Activated CD4-positive, CD25-positive, alpha-beta regulatory T cell (primary cell): ENCODE measurements at places on chromosomes 3 and 15.

DNA sequence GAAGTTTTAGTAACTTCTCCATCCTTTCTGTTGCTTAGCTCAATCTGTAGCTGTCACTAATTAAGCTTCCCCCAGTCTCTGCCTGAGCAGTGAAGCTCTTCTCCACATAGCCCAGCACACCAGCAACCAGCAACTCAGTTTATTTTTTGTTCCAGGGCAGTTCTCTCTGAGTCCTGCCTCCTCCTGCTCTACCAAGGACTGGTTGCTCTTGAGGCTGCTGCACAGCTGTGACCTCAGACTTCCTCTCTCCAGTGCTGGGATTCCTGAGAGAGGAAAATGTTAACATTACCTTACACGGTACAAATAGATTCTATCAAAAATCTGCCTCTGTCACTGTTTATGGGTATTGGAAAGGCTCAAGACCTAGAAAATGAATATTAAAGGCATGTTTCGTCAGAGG lies 294.7 kb downstream of the OXSM start:
- no peak for DNase-seq

- no peak for DNase-seq
Observed at GRCh38 chr15:57795261-57795660, 88.7 kb downstream of the POLR2M start.

DNA sequence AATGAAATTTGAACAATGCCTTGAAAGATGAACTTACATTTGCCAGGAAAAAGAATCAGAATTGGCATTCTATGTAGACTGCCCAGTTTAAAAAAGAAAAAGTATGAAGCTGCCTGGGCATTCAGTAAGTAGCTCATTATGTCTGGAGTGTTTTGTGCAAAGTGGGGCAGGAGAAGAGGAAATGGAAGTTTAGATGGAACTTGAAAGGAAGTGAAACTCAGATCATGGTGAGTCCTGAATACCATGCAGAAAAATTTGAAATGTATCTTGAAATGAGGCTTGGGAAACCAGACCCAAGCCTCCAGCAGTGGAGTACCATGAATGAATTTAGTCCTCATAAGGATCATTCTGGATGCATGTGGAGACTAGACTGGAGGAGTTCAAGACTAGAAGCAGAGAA lies 4.8 kb upstream of the MORC1 start:
- no peak for DNase-seq

DNA sequence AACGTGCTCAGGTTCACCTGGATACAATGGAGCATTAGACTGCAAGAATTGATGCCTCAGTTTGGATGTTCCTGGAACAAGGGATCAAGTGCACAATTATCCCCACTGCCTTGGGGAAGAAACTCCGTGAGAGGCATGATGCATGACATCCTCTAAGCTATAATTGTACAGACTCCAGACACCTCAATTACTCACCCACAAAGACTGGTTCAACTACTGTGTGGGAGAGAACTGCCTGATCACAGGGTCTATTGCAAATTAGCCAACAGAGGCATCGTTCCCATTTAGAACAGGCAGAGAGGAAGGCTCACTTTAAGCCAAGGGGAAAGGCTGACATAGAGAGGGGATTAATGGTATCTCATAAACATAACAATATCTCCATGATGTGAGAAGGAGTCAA lies 43.5 kb downstream of the ARRDC4 start:
- no peak for DNase-seq

- no peak for DNase-seq
Observed at GRCh38 chr15:98738689-98739401, 90.5 kb downstream of the IGF1R start.

DNA sequence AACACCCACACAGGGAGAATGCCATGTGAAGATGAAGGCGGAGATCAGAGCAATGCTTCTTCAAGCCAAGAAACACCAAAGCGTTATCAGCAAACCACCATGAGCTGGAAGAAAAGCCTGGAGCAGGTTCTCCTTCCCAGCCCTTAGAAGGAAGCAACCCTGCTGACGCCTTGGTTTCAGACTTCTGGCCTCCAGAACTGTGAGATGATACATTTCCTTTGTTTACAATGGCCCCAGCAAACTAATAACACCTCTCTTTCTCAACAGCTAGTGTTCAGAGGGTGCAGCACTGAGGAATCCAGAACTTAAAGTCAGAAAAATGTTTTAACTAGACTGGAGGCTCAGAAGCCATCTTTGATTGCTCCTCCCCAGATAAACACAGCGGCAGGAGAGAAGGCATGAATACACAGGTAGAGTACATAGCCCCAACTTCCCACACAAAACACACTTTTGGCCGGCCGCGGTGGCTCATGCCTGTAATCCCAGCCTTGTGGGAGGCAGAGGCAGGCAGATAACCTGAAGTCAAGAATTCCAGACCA lies 132.4 kb upstream of the LPP start:
- no peak for DNase-seq

DNA sequence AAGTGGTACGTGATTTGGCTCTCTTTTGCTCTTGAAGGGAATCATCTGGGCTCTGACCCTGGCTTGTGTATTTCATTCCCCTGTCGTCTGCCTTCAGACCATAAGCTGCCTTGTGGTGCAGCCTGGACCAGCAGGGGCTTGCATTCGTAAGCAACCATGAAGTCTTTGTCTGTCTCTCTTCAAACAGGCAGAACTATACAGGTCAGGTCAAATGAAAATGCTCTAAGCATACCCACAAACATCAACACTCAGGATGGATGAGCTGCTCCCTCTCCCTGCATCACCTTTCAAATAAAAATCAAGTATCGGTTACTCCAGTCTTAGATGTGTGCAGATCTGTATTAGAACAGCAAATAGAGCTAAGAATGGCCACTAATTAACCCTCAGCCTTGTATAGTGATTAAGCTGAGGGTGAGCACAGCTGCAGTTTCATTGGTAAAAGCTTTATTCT lies 268.6 kb upstream of the UBE2E1 start:
- DNase-seq: no peak

DNA sequence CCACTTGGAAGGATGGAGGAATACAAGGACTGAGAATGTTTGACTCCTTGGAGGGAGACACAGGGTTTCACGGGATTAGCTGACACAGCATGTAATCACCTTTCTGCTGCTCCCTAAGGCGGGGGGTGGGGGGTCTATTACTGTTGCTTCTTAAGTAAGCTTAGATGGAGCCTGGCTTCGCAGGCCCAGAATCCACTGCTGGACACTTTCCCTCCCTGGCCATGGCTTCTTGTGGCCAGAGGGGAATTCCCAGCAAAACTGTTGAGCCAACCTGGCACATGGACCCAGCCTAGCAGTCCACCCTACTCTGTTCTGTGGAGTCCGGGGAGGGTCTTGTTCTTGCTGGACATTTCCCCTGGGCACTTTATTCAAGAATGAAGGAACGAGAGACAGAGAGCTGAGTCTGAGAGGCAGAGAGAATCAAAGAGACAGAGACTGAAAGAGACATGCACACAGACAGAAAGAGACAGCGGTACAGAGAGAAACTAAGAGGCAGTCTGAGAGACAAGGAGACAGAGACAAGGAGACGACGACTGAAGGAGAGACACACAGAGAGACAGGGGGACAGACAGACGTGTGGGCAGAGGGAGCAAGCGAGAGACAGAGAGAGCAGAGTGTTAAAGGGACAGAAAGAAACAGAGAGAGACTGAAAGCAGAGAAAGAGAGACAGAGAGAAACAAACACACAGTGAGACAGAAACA lies 55.6 kb upstream of the DLG1 start:
- no peak for DNase-seq

- DNase-seq: no peak
Observed at GRCh38 chr3:171339598-171339997, 120.6 kb downstream of the TNIK start.

DNA sequence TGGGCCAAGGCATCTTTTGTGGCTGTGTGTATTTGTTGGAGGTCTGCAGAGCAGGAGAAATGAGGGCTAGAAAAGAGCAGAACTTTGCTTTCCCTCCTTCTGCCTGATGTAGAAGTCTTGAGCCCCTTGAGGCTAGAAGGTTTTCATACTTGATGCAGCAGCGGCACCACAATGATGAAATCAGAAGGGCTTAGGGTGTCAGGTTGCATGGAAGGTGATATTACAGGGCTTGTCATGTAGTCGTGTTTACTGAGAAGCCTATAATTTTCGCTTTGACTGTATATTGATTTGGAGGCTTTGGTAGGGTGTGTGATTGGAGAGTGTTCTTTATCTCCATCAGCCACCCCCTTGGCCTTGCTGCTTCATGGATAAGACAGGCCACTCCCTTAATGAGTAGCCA lies 339.8 kb downstream of the THSD4 start:
- no peak for DNase-seq

DNA sequence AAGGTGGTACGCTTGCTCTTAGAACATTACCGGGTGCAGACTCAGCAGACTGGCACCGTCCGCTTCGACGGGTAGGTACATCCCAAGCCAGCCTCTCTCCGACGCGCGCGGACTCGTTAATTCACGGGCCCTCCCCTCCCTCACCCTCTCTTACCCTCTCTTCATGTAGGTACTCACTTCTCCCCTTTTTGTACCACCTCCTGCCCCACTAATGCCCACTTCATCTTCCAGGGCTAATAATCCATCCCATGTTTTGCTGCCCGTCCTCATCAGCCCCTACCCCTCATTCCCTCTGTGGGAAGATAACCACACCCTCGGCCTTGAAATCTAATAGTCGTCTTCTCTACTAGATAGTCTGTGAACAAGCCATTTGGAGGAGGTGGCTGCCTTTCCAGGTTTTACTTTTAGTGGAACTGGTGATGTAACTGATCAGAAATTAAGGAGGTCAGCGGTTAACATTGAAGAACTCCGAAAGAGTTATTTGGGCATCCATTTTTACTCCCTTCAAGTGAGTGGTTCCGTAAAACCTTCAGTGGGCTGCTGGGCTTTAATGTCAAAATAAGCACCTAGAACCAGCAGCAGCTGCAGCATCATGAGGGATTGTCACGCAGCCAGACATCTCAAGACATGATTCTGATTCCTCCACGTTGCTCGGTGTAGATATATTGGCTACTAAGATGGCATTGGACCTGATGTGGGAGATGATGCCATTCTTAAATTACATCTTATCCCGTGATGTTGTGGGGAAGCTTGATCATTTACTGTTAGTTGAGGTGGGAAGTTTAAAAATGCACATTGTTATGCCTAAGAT lies 1.3 kb downstream of the FEM1B start:
- DNase-seq: peak; percentile 32

GRCh38 chr3:17553080-17553479 lies 189.4 kb downstream of the TBC1D5 start:
- no peak for DNase-seq
